Pons (tissue), 1 donor: ENCODE measurements at places on chromosomes 11 and 22.

- DNase-seq = no peak
These were observed 80.7 kb upstream of the FAM181B start for GRCh38 chr11:82814379-82814778.

DNA sequence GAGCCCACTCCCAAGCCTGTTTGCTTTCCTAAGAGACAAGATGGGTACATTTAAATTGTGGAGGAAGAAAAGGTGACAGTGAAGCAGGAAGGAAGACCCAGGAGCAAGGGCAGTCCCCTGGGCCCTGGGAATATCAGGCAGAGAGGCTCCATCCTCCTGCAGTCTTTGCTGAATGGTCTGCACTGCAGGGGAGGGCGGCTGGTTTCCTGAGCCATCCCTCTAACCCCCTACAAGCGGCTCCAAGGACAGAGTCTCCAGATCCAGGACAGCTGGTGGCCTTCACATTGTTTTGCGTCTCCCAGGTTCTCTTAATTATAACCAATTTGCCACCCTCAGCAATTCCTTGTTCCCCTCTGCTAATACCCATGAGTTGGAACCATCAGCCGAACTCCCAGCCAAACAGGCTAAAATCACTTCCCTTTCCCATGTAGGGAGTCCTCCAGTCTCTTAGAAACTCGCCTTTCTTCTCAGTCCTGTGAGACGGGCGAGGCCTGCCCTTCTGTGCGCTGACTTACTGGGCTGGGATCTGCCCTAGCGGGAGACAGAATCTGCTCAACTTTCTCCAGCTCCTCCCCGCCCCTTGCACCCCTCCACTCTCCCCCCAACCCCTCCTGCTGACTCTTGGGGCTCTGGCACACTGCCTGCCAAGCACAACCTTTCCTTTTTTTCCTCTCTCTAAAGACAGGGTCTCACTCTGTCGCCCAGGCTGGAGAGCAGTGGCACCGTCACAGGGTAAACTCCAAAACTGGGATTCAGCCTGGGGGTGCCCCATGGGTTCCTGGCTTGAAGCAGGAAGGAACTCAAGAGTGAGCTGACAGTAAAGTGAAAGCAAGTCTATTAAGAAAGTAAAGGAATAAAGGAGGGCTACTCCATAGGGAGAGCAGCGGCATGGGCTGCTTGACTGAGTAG lies 53.4 kb upstream of the EMID1 start:
- peak; percentile 54 for DNase-seq

- DNase-seq = no peak
These were observed at the start of gene CAVIN3 for GRCh38 chr11:6320411-6321155. CAVIN3 (minus strand) TSS chr11:6320501; CDS start chr11:6320476, 25 bp downstream.

- DNase-seq = no peak
These were observed 72.2 kb downstream of the KCNQ1 start for GRCh38 chr11:2517016-2517385.

DNA sequence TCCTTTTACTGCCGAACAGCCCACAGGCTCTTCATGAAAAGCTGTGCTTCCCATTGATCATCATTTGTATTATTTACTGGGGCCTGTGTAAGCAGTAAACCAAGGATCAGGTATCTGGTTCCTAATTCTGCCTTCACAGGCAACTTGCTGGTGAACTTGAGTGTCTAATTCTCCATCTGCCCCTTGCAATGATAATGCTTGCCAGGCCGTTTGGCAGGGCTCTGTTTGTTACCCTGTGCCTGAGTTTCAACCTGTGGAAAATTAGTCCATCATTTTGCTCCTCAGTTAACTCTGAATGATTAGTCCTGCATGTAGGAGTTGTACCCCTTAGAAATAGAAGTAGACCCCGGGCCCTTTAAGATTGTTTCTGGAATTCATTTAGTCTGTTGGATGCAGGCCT lies 298.4 kb upstream of the CADM1 start:
- DNase-seq = no peak

GRCh38 chr22:48799227-48799970 lies 1028.3 kb downstream of the BRD1 start:
- no peak for DNase-seq

DNA sequence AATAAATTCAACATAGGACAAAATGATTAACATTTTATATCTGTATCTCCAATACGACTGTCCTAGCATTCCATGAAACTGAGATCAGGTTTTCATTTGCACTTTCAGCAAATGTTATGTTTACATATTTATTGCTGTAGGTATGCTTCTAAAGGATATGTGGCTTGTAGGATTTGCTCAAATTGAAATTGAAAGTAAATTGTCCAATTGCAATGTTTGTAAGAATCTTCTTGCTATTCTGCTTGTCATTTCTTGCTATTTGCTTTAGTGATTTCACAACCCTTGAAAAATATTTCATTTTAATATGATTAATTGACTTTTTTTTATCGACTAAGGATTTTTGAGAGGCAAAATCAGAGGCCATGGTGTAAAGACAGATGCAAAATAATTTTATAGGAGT lies 904.2 kb upstream of the RAG2 start:
- DNase-seq = no peak

- DNase-seq = no peak
These were observed 22.1 kb upstream of the DRD2 start for GRCh38 chr11:113497066-113497910.

- DNase-seq = no peak
These were observed 1.7 kb upstream of the USP28 start for GRCh38 chr11:113876798-113877669.

DNA sequence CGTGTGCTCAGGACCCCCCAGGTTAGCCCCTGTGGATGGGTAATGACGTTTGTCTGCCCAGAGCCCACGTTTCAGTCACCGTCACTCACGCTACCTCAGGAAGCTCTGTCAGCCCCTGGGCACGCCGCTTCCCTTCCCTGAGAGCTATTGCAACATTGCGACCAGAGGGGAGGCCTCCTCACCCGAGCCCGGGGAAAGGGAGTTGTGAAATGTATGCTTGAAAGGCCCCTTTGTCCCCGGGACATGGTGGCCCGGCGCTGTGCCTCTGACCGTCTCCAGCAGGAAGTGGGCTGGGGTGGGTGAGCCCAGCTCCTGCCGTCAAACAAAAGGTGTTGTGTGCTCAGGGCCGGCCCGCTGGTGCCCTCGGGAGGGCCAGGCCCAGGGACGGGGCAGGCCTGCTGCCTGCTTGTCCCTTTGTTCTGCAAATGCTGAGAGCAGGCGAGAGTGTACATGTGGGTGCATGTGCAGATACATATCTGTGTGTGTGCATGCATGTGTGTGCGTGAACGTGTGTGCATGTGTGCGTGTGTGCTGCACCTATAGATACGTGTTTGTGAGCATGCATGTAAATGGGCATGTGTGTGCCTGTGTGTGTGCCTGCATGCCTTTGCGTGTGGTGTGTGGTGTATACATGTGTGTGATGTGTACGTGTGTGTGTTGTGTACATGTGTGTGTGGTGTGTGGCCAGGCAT lies 1125.0 kb downstream of the BRD1 start:
- DNase-seq = peak; percentile 93
